Stimulated activated CD8-positive, alpha-beta memory T cell treated with anti-CD3 and anti-CD28 coated beads, Interleukin-7, amount 100 ng/mL, for 1 hour (primary cell): ENCODE measurements at places on chromosomes 12 and 14.

GRCh38 chr12:57341275-57341990, 89.4 kb downstream of the R3HDM2 start:
- no peak for DNase-seq

DNA sequence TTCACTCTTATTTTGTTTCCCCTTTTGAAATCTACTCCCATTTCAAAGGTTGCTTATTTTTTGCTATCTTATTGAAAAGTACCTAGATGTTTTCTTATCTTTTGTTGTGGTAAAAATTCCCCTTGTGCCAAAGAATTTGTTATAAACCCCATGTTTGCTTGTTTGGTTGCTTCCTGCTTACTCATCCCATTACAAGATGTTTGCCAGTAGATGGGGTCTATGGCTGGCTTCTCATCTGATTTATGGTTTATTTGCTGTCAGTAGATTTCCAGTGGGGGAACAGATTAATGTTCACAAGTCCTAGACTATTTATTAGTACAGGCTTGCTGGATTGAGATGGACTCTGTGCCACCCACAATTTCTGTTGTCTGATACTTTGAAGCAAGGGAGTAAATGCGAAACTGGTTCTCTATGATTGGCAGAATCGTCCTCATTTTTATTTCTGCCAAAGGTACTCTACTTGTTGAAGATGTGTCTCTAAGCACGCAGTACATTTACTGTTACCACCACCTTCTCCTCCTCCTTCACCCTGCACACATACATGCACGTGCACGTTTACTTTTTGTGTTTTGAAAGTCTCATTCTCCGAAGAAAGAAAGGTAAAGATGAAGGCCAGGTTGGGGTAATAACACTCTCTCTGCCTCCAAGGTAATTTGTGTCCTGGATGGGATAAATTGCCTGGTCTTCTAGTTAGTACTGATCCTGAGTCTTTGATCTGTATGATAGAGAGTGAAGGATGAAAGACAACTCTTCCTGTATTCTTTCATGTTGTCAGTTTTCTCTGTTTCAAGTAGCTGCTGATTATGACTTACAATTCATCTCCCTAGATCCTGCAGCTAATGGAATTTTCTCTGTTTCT, 117.2 kb upstream of the ATP2B1 start:
- DNase-seq, result no peak

- no peak for DNase-seq
These were observed 243.1 kb downstream of the RAD51B start for GRCh38 chr14:68062651-68063050.

- no peak for DNase-seq
These were observed 1.3 kb downstream of the CLEC9A start for GRCh38 chr12:10031771-10032175.

- no peak for DNase-seq
These were observed 1.4 kb downstream of the CHPT1 start for GRCh38 chr12:101698800-101699347.

DNA sequence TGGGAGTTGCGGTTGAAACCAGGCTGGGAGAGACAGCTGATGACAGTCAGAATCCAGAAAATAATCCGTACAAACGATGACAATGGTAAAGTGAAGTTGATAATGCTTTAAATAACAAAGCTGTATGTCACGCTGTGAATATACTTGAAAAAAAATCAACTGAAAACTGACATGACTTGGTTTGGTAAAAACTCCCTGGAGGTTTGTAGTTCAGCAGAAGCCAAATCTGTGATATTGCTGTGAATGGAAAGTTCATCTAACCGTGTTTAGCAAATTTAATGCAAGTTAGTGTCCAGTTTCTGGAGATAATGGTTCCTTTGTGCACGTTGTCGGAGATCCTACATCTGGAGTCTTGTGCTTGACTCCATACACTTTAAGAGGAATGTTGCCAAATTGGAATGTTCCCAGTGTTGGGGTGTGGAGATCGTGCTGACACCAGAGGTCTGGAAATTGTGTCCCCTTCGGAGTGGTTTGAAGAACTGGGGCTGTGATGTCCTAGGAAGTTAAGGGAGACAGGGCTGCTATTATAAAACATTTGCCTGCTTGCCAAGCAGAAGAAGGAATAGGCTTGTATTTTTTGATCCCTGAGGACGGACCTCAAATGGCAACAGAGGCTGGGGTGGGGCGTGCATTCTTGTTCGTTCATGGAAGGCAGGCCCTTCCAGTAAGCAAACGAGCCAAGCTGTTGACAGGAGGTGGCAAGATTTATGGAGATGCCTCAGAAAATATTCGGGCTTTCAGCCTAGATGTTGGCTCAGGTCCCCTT, 30.6 kb downstream of the PPFIBP1 start:
- DNase-seq, result no peak

GRCh38 chr14:102508774-102509745, 516 bp downstream of the ANKRD9 start:
- DNase-seq, result no peak

DNA sequence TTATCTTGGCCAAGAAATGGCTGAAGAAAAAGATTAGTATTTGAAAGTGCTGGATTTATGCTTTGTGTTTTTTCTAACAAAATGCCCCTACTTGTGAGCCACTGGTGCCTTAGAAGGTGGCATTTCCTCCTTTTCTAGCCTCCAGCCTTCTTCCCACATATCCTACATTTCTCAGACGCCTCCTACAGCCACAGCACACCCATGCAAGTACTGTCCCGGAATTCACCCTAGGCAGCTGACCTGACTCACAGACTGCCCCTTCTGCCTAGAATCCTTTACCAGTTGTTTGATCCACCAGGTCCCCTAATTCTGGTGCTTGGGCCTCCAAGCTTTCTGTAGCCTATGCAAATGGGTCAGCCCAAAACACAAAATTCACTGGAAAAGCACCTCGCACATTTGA, 166.0 kb downstream of the FOXN3 start:
- no peak for DNase-seq

GRCh38 chr12:48084066-48084465, 21.8 kb downstream of the SENP1 start:
- no peak for DNase-seq

DNA sequence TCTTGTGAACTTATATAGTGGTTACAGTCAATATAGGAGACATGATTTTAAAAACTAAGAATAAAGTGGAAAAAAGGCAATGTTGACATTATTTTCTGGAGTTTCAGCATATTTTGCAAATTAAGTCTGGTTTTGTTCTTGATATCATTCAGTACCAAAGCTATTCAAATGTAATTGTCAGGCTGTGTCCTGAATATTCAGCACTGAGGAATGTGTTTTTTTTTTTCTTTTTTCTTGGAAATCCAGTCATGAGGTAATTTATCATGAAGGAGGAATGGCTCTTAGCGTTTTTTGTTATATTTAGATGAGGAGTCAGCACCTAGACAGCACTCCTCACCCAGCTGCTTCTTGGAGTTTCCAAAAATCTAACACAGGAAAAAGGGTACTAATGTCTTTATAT, 225.5 kb downstream of the CCDC91 start:
- no peak for DNase-seq

- no peak for DNase-seq
These were observed 103.8 kb upstream of the PPM1H start for GRCh38 chr12:63038713-63039100.

GRCh38 chr12:93107514-93108312, 178.6 kb upstream of the EEA1 start:
- no peak for DNase-seq

GRCh38 chr14:32050878-32051277, 26.2 kb upstream of the ARHGAP5 start:
- no peak for DNase-seq

- no peak for DNase-seq
These were observed 1.3 kb upstream of the TBX5 start for GRCh38 chr12:114406984-114407841.

- no peak for DNase-seq
These were observed 45.3 kb downstream of the TAOK3 start for GRCh38 chr12:118327391-118327790.

GRCh38 chr12:27779416-27779919, 565 bp upstream of the KLHL42 start:
- DNase-seq, result no peak

GRCh38 chr12:132723015-132723763, 12.5 kb downstream of the PGAM5 start:
- DNase-seq, result no peak

DNA sequence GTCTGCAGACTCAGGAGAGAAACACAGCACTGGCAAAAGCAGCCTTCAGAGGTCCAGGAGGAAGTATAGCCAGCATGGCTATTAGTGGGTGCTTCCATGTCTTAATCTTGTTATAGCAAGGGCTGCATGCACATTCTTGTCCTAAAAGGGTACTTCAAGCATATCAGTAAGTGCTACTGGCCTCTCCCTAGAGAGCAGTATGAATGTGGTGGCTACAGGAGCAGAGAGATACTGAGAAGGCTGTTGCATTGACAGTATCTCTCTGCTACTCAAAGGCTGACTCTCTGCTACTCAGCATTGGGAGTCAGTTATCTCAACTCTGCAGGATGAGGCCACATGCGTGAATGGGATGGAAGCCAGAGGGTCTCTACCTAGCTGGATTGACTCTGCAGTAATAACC, 2.0 kb downstream of the GARIN6 start:
- no peak for DNase-seq
